ENCODE measurements at places on chromosomes 3 and 15.

DNA sequence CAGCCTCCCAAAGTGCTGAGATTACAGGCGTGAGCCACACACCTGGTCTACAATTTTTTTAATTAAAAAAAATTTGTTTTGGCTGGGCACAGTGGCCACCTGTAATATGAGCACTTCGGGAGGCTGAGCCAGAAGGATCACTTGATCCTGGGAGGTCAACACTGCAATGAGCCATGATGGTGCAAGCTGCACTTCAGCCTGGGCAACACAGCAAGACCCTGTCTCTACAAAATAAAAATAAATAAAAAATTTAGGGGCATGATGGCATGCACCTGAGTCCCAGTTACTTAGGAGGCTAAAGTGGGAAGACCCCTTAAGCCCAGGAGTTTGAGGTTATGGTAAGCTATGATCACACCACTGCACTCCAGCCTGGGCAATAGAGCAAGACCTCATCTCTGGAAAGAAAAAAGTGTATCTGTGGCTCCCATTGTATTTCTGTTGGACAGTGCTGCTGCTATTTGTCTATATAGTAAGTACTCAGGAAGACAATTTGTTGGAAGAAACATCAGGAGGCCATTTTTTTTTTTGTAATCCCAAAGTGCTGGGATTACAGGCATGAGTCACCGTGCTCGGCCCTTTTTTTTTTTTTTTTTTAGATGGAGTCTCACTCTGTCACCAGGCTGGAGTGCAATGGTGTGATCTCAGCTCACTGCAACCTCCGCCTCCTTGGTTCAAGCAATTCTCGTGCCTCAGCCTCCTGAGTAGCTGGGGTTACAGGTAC, 27.5 kb upstream of the SH3BP5 start:
- DNase-seq = no peak

DNA sequence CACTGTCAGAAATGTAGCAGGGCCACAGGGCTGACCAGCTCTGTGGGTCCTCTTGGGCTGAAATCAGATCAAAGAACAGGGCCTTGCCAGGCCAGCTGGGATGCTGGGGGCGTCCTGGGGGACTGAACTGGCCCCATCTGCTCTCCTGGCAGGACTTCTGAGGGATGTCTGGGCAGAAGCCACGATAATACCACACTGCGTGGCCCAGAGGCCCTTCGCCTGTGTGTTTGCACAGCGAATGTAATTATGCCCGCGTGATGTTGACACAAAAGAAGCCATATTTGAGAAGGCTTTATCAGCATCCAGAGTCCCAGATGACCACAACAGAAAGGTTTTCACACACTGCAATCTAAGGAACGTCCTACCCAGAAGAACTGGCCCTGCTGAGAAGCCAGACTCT, 174.0 kb downstream of the RAB11A start:
- no peak for DNase-seq

DNA sequence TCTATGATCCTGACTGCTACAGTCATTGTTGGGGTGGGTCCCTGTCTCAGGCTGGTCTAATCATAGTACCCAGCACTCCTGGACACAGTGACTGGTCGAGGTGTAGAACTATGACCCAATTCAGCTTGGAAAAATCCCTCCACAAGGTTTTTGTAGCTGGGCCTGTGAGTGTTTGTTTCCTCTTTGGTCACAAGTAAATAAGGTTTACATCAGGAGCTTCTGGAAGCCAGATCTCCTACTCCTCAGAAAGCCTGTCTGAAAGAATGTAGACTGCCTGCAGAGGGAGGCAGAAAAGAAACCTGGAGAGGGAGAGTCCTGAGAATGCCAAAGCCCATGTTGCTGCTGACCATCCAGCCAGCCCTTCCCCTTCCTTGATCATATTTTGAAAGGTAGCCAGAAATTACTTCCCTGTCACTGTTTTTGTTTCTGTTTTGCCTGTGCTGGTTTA, 123.2 kb downstream of the RAP2B start:
- DNase-seq = no peak

- DNase-seq = no peak
Observed at GRCh38 chr3:145219355-145220235, 941.4 kb downstream of the PLOD2 start.

Data from progenitor cell of endocrine pancreas (in vitro differentiated cells).